ENCODE measurements at places on chromosomes 4 and X.

GRCh38 chrX:27229721-27230120 lies 233.4 kb downstream of the PPP4R3C start:
- no peak for DNase-seq

DNA sequence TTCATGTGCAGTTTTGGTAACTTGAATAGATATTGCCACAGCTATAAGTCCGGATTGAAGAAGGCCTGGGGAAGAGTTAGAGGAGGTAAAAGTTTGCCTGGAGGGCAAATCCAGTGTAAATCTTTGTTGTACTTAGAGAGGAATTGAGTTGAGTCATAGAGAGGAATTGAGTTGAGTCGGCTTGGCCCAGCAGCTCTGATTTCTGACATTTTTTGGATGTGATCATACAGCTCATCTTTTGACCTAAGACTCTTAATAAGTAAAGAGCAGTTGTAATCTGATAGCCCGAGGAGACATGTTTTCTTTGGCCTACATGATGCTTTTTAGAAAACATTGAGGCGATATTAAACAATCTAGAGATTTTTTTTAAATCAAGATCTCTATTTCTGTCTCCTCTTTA lies 3.9 kb downstream of the KIT start:
- no peak for DNase-seq

GRCh38 chr4:83217721-83218522 lies 66.7 kb downstream of the COQ2 start:
- DNase-seq, result peak; percentile 92

GRCh38 chrX:118615141-118615540 lies 112.3 kb upstream of the IL13RA1 start:
- DNase-seq, result no peak

DNA sequence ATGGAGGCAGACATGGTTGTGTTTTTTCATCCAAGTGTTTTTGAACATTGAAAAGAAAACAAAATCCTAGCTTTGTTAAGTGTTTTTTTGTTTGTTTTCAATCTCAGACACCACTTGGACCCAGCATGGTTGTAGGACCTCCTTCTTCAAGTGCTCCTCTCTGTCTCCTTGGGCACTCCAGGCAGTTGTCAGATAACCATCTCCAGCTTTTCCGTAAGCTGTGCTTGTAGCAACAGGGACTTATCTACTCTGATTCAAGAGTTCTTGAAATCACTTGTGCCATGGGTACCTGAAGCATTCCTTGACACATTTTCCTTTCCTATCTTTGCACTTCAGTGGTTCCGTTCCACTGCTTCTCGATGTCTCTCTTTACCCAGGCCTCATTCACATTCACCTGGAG lies 334.9 kb upstream of the DDX53 start:
- DNase-seq, result no peak

- DNase-seq, result no peak
Measured at GRCh38 chrX:111854556-111855490, 21.2 kb upstream of the TRPC5OS start.

DNA sequence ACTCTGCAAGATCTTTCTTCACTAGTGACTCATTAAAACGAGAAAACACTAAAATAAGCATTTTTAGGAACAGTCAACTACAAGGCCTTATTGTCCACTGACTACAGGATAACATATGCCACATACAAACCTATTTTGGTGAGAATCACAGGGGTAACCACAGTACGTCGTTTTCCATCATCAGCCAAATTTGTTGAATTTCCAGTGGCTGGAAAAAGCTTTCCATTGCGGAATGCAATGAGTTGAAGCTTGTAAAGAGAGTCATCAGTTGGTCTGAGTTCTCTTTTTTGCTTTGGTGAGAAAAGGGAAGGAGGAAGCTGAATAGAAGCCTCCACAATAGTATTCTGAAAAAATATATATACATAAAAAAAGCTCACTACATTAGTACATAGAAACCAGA lies 102.4 kb downstream of the ADGRA3 start:
- DNase-seq, result no peak

GRCh38 chr4:25299476-25300203 lies 12.9 kb upstream of the ZCCHC4 start:
- DNase-seq, result no peak

GRCh38 chr4:175539498-175539897 lies 272.6 kb downstream of the GPM6A start:
- DNase-seq, result no peak

- no peak for DNase-seq
Measured at GRCh38 chr4:100969925-100970324, 377.4 kb downstream of the PPP3CA start.

DNA sequence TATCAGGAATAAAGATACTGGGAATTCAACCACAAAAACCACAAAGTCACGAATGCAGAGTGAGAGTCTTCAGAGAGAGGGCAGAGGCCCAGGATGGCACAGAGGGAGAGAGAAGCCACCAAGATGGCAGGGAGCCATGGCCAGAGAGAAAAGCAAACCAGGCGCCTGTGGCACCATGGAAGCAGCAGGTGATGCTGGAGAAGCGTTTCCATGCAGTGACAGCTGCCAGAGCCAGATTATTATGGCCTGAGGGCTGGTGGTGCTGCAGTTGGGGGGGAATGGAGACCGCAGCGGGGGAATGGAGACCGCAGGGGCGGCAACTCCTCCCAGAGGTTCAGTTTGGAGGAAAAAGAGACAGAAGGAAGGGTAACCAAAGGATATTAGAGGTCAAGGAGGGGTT lies 5.8 kb downstream of the TAFAZZIN start:
- DNase-seq, result no peak

- no peak for DNase-seq
Measured at GRCh38 chrX:103727115-103727514, 16.4 kb downstream of the TMEM31 start.

DNA sequence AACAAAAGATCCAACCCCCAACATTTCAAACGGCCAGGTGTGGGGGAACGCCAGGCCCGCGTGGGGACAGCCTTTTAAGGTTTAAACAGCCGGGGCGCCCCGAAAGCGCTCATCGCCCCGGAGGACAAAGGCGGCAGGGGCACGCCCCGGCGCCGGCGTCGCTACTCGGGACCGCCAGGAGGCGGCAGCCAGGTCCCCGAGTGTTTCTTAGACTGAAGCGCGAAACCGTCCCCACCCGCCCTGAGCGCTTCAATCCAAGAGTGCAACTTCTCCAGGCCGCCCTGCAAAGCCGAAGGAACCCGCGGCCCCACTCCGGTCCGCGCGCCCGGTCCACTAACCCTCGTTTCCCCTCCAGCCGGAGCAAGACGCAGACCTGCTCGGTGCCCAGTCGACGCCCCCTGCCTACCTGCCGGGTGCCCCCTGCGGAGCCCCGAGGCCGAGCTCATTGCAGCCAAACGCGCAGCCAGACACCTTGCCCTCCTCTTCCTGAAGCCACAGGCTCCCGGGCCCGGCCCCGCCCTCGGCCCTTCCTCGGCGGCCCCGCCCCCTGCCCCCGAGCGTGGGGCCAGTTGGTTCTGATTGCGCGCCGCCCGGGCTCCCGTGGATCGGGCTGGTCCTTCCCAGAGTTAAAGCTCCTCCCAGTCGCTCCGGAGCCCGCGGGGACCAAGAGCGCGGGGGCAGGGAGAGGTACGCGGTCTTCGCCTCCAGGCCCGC lies at the start of gene CASP6:
Gene CASP6, minus strand, starts transcription at position 496 of the 714 bp plus-strand sequence. Its CDS starts 50 bp downstream, at position 446.
- DNase-seq, result peak; percentile 74

DNA sequence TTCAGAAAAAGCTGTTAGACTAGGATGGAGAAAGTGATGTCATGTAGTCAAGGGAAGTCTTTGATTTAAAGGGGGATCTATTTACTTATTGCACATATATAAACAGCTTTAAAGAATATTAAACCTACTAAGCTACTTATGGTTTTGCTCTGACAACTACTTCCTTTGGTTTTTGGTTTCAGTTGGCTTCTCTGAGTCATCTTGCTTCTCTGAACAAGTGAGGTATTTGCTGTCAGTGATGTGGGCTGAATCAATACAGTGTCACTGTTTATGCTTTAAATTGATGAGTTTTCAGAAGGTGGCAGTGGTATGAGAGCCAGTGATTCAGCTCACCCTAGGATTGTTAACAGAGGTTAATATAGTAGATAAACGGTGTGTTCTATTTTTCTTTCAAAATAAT lies 75.1 kb downstream of the CEP44 start:
- DNase-seq, result peak; percentile 85

DNA sequence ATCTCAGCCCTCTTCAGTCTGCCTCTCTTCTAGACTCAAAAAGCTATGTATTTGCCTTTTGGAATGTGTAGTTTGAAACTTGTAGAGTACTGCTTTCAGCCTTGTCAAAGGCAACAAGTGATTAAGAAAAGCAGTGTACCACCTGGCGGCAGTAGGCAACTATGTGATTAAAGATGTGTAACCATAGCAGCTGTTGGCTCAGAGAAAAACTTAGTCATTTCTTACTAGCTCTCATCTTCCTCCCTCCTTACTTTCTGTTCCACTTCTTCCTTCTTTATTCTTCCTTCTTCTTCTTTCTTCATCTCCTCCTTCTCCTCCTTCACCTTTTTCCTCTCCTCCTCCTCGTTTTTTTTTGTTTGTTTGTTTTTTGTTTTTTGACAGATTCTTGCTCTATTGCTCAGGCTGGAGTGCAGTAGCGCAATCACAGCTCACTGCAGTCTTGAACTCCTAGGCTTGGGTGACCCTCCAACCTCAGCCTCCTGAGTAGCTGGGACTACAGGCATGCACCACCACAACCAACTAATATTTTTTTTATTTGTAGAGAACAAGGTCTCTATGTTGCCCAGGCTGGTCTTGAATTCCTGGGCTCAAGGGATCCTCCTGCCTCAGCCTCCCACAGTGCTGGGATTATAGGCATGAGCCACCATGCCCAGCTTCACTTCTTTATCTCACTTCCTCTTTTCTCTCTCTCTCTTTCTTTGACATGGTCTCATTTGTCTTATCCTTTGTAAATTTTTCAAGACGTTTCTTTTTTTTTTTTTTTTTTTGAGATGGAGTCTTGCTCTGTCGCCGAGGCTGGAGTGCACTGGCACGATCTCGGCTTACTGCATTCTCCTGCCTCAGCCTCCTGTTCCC lies 32.6 kb downstream of the ABHD18 start:
- DNase-seq, result peak; percentile 64

DNA sequence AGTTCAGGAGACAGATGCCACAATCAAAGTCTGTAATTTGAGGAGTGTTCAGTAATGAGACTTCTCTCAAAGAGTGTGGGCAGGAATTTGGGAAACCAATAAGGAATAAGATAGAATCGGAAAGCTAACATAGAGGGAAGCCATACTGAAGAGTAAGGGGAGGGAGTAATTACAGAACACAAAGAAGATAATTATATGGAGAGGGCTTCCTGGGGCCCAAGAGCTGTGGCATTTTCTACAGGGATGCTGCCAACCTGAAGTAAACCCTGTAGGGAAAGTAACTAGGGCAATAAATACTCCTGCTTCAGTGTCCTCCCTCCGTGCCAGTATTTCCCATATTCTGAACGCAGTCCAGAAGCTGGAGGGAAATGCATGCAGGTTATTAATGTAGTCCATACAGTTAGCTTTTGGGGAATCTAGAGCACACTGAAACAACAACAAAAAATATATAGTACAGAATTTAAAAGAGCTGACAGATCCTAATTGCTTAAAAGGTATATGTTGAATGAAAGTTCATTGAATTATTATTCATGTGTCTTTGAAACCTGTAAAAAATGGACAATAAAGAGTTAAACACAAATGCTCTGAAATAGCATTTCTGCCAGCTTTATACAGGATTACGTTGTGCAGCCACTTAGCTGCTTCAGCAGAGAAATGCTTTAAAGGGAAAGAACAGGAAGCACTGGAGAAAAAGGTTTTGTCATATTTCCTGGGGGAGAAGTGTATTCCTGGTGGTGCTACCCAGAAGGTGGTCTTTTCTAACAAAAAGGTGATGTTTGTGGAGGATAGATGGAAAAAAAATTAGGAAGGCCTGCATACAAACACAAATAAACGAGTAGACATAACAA lies 48.0 kb downstream of the CXXC4 start:
- no peak for DNase-seq

DNA sequence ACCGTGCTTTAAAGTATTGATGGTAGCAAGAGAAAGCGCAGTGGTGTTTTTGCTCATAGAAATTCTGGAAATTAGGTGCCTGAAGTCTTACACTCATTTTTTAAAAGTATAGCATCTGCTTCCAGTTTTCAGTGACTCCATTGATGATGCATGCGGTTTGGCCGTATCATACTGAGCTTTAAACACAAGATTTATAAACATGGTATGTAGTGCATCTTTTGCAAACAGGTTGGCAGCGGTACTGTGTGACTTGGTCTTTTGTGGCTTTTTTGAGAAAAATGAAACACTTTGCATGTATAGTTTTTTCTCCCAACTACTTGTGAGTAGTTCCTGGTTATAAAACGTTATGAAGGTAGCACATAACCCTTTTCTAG lies 2.0 kb downstream of the DDX3X start:
- peak; percentile 50 for DNase-seq

GRCh38 chr4:682490-683172 lies 6.3 kb downstream of the SLC49A3 start:
- no peak for DNase-seq

DNA sequence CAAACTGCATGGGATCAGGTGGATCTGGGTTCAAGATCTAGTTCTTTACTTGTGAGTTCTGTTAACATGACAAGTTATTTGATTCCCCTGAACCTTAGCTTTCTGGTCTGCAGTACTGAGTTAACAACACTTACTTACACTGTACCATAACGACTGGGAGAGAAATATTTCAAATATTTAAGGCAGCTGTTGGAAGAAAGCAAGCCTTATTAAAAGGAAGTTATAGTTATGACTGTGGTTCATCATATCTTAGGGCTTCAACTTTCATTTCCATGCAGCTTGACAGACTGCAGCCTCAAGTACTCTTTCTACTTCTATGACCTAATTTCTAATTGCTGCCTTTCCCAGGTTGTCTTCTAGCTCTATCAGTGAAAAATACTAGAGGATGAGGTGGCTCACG lies 40.0 kb upstream of the PDGFRA start:
- no peak for DNase-seq

DNA sequence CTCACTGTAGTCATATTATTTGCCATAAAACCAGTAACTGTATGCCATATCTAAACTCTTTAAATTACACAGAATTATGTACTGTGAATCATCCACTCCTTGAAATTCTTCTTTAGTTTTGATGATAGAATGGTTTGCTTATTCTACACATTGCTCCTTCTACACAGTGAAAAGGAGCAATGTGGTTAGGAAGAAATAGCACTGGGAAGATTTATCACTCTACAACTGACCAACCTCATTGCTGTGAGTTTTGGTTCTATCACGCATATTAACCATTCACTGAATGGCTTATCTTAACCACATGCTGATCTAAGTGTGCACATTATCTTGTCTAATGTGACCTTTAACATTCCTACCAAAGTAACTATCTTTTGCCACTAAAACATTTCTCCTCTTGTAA lies 415.7 kb upstream of the NDST4 start:
- no peak for DNase-seq

DNA sequence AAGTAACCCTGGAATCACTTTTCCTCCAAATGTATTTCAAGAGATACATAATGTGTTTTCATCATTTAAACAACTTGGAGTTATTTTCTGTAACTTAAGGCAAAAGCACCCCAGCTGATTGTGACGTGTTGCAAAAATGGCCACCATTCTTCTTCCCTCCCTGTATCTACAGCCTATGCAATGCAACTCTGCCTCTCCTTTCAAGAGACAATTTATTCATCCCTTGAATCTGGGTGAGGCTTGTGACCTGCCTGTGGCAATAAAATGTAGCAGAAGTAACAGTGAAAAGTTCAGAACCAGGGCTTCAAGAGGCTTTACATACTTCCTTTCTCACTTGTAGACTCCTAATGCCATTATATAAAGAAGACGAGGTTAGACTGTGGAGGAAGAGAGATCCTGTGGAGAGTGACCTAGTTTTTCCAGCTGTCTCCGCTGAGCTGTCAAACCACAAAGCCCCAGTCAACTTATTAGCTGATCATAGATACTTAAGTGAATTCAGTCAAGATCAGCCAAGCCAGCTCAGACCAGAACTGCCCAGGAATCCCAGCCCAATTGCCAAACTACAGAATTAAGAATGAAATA lies 81.0 kb upstream of the KLF3 start:
- DNase-seq, result peak; percentile 29
